ENCODE measurements at places on chromosomes 3 and 15. TPM values are rescaled to one million over a fixed set of nuclear protein-coding genes. Genes with fewer than 3 reads are reported as not detected.

GRCh38 chr3:146817704-146818103 lies 212.6 kb upstream of the PLSCR5 start:
- no peak for DNase-seq
- H3K4me3 ChIP-seq = no peak overlapping the region
- H3K36me3 ChIP-seq = no peaks in the 10 kb centered on the region
- no peak overlapping the region for H3K27ac ChIP-seq

The SKOR1 gene
- total RNA-seq = 0.49 TPM

- H3K27me3 ChIP-seq = peaks cover 11% of the 10 kb centered on the region
- no peak overlapping the region for H3K27ac ChIP-seq
- H3K36me3 ChIP-seq = no peaks in the 10 kb centered on the region
- no peaks in the 10 kb centered on the region for H3K4me1 ChIP-seq
These were observed 96.7 kb downstream of the ADCY5 start for GRCh38 chr3:123352134-123352554.

The CXCR6 gene
- not detected for total RNA-seq

The THPO gene
- 0.98 TPM for total RNA-seq

The KY gene
- 0.52 TPM for total RNA-seq

DNA sequence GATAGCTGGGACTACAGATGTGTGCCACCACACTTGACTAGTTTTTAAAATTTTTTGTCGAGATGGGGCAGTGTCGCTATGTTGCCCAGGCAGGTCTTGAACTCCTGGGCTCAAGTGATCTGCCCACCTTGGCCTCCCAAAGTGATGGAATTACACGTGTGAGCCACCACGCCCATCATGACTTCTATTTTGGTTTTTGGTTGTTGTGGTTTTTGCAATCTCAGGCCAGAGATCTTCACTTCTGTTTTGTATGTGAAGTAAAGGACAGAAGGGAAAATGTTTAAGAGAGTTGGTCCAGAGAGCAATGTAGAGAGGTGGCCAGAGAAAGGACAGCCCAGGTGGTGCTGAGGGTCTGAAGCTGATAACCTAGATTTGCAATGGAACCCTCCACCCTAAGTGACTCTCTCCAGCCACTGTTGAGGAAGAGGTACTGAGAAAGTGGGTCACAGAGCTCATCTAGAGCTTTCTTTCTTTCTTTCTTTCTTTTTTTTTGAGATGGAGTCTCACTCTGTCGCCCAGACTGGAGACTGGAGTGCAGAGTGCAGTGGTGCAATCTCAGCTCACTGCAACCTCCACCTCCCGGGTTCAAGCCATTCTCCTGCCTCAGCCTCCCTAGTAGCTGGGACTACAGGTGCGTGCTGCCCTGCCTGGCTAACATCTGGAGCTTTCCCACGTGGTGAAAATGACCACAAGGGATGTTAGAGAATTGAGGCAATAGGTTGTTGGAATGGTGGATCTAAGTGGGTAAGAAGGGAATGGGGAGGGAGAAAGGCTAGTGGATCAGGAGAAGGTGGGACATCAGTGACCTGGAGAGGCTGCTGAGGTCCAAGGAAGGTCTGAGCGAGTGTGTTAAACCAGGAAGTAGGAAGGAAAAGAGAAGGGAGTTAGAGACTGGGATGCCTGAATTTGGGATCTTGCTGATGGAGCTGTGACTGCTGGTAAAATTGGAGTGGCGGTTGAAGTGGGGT lies 22.4 kb upstream of the SEMA4B start:
- H3K36me3 ChIP-seq = no peaks in the 10 kb centered on the region
- H3K27me3 ChIP-seq = peaks cover 13% of the 10 kb centered on the region
- peak overlapping the region; percentile 84 for H3K27ac ChIP-seq
- H3K4me1 ChIP-seq = peaks cover 5% of the 10 kb centered on the region

DNA sequence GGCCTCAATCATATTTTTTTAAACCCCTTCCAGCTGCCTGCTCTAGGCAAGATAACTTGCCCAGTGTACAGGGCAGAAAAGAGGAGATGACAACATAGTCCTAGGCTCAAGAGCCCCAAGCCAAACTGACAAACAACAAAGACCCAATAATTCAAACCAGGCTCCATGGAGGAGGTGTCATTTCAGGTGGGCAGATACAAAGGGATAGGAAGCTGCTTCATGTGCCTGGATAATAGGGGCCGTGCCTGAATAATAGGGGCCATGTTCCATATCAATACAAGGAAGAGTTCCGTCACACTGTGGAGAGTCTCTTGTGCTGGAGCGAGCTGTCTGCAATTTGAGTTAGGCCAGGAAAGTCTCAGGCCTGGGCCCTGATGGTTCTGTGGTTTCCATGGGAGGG lies 35.4 kb upstream of the TRIM71 start:
- H3K27ac ChIP-seq = no peak overlapping the region
- peaks cover 6% of the 10 kb centered on the region for H3K36me3 ChIP-seq
- no peak for DNase-seq
- H3K4me1 ChIP-seq = peaks cover 34% of the 10 kb centered on the region
- H3K27me3 ChIP-seq = peaks cover 4% of the 10 kb centered on the region

DNA sequence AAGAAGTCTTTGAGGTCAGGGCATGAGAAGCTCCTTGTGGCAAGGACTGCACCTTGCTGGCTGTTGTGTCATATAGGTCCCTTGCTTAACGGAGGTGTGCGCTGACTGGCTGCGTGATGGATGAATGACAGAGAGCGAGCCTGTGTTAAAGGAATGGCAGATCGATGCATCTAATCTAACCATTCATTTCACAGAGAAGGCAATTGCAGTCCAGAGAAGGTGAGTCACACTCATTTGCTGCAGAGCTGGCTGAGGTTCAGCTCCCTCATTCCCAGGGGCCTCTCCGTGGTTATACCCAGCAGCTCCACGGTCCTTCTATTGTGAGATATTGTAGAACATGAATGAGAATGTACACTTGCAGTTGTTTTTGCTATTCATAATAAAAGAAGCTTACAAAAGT lies 289.3 kb downstream of the EPHB1 start:
- no peak overlapping the region for H3K27ac ChIP-seq
- no peaks in the 10 kb centered on the region for H3K36me3 ChIP-seq
- H3K4me3 ChIP-seq = no peak overlapping the region
- no peak for DNase-seq
- H3K27me3 ChIP-seq = no peaks in the 10 kb centered on the region

- H3K36me3 ChIP-seq = peaks cover 17% of the 10 kb centered on the region
- H3K4me1 ChIP-seq = peaks cover 11% of the 10 kb centered on the region
- no peak overlapping the region for H3K27ac ChIP-seq
- no peaks in the 10 kb centered on the region for H3K27me3 ChIP-seq
- no peak for DNase-seq
These were observed 128.2 kb downstream of the SUCLG2 start for GRCh38 chr3:67526246-67526645.

The PIGX gene
- total RNA-seq = 36.2 TPM

- no peak overlapping the region for H3K27ac ChIP-seq
- peaks cover 4% of the 10 kb centered on the region for H3K4me1 ChIP-seq
- no peak overlapping the region for H3K4me3 ChIP-seq
- H3K27me3 ChIP-seq = no peaks in the 10 kb centered on the region
- DNase-seq = no peak
These were observed 204.1 kb downstream of the CADM2 start for GRCh38 chr3:85162905-85163304.

DNA sequence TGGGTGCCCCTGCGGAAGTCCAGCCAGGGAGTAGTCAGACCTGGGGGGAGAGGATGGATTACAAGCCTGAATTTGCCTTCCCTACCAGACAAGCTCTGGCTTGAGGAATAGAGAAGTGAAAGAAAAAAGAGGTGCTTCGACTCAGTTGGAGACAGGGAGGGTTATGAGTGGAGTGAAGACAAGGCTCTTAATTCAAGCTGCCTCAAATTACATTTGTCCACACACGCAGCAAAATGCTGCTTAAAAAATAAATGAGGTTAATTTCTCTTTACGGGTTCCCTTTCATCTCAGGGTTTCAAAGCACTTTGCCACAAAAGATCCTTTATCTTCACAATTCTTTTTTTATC lies 49.0 kb upstream of the SLC4A7 start:
- no peaks in the 10 kb centered on the region for H3K27me3 ChIP-seq
- peaks cover 16% of the 10 kb centered on the region for H3K4me1 ChIP-seq
- DNase-seq = no peak
- no peak overlapping the region for H3K4me3 ChIP-seq
- no peaks in the 10 kb centered on the region for H3K36me3 ChIP-seq
- no peak overlapping the region for H3K27ac ChIP-seq

DNA sequence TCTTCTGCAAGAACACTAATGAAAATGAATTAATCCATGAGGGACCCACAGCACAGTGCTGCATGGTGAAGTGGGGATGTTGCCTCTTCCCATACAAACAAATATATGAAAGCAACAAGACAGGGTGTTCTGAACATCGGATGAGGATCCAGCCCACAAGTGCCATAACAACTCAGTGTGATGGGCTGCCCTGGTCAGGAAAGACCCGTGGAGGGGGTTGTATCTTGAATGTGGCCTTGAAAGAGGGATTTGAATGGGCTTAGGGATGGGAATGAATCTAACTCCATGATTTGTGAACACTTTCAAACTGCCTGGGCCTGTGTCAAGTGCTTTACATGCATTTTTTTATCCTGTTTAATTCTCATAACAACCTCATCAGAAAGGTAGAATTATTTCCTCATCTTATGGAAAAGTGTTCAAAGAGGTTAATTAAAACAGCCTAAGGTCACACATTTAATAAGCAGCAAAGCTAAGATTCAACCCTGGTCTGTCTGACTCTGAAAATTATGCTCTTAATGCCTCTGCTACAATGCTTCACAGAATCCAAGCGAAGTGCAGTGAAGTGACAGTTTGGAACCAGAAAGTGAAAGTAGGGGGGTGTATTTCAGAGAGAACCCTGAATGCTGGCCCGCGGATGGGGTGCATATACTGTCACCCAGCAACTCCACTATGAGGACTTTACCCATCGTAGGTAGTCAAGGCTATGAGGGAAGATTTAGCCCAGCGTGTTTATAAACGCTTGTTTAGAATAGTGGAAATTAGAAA lies 65.6 kb upstream of the HEG1 start:
- H3K4me1 ChIP-seq = peaks cover 40% of the 10 kb centered on the region
- H3K27ac ChIP-seq = peak overlapping the region; percentile 88
- H3K4me3 ChIP-seq = peak overlapping the region; percentile 72
- DNase-seq = no peak

DNA sequence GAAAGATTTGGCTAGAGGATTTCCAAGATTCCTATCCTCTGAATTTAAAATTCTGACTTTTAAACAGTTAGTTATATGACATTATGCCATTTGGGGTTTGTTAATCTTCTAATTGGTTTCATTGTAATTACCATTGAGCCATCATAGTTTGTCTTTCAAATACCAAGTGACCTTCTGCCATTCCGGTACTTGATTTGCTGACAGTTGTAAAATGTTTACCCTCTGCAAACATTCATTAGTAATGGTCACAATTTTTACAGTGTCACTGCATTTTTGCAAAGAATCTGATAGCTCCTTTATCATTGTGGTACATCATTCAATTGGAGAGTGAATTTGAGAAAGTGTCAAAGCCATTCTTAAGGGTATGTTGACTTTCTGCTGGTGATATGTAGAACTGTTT lies 645.0 kb upstream of the TBL1XR1 start:
- H3K27me3 ChIP-seq = no peaks in the 10 kb centered on the region
- H3K27ac ChIP-seq = no peak overlapping the region
- no peak overlapping the region for H3K4me3 ChIP-seq

- H3K27me3 ChIP-seq = no peaks in the 10 kb centered on the region
- H3K36me3 ChIP-seq = no peaks in the 10 kb centered on the region
- peaks cover 5% of the 10 kb centered on the region for H3K4me1 ChIP-seq
- DNase-seq = no peak
- no peak overlapping the region for H3K27ac ChIP-seq
These were observed 332.3 kb upstream of the CNTN4 start for GRCh38 chr3:1766384-1766783.

GRCh38 chr15:75346796-75347221 lies at the start of gene NEIL1:
NEIL1 (plus strand) TSS chr15:75347039; CDS start chr15:75348906, 1,867 bp downstream.
- H3K4me3 ChIP-seq = peak within 1 kb of the TSS; percentile 89
- no peak within 1 kb of the TSS for H3K27ac ChIP-seq
- H3K27me3 ChIP-seq = peaks cover 26% of the 10 kb centered on the region
- H3K36me3 ChIP-seq = no peaks in the 10 kb centered on the region
- no peak for DNase-seq

DNA sequence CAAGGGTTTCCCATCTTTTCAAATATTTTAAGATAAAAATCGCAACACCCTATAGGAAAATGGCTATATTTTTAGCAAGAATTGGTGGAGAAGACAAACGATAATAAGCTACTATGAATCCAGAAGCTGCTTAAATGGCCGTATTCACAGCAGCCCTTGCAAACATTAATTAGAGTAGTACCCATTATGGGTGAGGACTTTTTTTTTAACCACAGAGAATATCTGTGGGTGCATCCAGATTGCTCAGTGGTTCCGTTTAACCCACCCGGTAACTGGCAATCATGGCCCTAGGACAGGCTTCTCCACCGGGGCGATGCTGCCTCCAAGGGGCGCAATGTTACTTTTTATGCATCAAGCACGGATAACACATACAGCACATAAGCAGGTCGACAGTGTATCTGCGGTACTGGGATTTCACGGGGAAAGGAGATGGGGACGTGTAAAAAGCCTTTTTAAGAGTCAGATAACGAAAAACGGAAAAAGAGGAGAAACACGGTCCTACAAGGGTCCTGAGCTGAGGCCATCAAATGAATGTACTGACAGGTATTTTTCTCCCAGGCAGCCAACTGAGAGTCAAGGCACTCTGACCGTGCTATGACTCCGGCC lies 968 bp upstream of the TMEM266 start:
- peak; percentile 8 for DNase-seq
- H3K27ac ChIP-seq = no peak overlapping the region
- peaks cover 11% of the 10 kb centered on the region for H3K4me1 ChIP-seq
- peak overlapping the region; percentile 87 for H3K4me3 ChIP-seq
- H3K27me3 ChIP-seq = peaks cover 80% of the 10 kb centered on the region
- H3K36me3 ChIP-seq = no peaks in the 10 kb centered on the region

The CRABP1 gene
- total RNA-seq = 803 TPM

DNA sequence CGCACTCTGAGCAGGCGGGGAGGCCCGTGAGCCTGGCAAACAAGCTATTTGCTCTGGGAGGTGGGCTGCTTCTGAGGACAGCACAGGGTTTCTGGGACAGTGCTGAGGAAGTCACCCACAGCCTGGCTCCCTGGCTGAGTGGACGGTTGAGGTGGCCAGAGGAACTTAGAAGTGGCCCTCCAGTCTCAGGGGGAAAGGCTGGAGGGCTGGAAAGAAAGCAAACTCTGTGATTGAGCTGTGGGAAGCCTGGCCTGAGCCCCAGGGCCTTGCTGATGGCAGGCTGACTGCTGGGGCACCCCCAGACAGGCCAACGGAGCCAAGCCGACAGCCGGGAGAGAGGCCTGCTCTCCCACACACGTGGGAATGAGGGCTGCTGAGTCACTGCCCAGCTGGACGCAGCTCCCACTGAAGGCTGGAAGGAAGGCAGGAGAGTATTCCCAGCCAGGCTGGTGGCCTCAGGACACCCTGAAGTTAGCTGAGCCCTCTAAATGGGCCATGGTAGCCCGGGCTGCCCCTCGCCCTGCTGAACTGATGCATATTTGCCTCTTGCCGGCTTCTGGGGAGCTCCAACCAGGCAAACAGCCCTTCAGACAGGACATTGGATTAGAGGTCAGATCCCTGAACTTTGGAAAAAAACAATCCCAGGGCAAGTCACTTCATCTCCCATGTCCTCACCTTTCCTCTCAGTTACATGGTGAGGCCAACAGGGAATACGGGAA lies 98.0 kb upstream of the TLE3 start:
- no peak overlapping the region for H3K4me3 ChIP-seq
- H3K27me3 ChIP-seq = peaks cover 9% of the 10 kb centered on the region
- no peak overlapping the region for H3K27ac ChIP-seq
- no peaks in the 10 kb centered on the region for H3K36me3 ChIP-seq
- DNase-seq = no peak

- H3K4me1 ChIP-seq = peaks cover 14% of the 10 kb centered on the region
- no peak for DNase-seq
- H3K36me3 ChIP-seq = peaks cover 4% of the 10 kb centered on the region
- H3K4me3 ChIP-seq = no peak overlapping the region
These were observed 44.2 kb upstream of the ZBED2 start for GRCh38 chr3:111639316-111639715.

The ROPN1 gene
- not detected for total RNA-seq

The PLCH1 gene
- 21.4 TPM for total RNA-seq
